ENCODE measurements at places on chromosomes 16 and 17.

- no peak for DNase-seq
Measured at GRCh38 chr17:67126983-67127382, 82.6 kb downstream of the CACNG1 start.

- no peak for DNase-seq
Measured at GRCh38 chr17:33233811-33234177, 59.3 kb downstream of the ASIC2 start.

- no peak for DNase-seq
Measured at GRCh38 chr16:28309811-28310311, 17.5 kb downstream of the SBK1 start.

GRCh38 chr17:35519439-35519838 lies 18.0 kb downstream of the SLFN12L start:
- no peak for DNase-seq

GRCh38 chr16:24318680-24319079 lies 62.5 kb downstream of the CACNG3 start:
- DNase-seq = no peak

DNA sequence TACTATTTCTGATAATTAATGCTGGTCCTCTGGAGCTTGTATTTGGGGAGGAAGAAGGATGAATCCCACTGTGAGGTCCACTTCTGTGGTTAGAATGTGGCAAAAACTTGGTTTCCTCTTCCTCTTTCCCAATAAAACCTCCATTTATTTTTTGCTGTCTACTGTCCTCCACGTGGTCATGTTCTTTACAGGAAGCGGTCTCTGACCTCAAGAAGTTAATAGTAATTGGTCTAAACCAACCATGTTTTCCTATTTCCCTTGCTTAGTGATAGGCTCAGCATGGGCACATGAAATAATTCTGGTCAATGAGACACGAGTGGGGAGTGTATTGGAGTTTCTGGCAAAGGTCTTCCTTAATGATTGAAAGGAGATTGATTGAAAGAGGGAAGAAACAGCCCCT lies 33.9 kb downstream of the CHP2 start:
- no peak for DNase-seq

DNA sequence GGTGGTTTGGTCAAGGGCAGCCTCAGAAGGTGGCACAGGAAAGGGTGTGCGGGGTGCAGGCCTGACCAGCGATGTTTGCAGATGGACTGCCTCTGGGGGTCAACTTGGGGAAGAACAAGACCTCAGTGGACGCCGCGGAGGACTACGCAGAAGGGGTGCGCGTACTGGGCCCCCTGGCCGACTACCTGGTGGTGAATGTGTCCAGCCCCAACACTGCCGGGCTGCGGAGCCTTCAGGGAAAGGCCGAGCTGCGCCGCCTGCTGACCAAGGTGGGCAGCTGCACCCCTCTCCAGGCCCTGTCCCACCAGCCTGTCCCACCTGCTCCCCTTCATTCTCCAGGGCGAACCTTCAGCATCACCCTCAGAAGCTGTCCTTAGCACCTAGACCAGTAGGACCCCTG lies 12.5 kb downstream of the DHODH start:
- no peak for DNase-seq

DNA sequence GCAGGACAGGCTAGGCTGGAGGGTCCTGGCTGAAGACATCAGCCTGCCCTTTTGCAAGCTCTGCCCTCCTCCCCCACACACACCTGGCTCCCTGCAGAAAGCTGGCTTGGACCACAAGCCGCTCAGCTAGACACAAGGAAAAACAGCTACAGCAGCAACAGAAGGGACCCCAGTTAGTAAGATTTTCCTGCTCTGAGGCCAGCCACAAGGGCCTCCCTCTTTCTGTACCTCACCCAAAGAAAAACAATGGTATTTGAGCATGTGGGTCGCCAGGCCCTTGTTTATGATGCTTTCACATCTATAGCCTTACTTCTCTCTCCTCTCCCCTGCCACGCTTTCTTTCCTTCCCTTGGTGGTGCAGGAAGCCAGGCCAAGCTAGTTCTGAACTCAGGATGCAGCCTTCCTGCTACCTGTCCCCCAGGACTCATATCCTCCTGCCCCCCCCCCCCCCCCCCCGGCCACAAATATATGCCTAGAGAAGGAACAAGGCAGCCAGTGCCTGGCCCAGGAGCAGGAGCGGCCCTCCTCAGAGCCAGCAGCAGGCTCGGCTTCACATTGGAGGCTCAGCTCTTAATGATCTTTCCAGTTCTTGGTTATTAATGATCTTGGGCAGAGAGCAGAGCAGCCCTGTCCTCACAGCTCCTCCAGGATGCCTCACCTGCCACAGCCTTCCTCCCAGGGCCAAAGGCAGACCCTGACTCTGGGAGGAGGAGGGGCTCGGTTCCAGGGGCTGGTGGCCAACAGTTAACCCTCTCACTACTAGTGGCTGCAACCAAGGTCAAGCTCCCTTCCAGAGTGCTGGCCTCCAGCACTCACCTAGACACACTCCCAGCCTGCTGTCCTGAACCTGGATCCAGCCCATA lies 19.5 kb downstream of the GRIN2C start:
- no peak for DNase-seq

DNA sequence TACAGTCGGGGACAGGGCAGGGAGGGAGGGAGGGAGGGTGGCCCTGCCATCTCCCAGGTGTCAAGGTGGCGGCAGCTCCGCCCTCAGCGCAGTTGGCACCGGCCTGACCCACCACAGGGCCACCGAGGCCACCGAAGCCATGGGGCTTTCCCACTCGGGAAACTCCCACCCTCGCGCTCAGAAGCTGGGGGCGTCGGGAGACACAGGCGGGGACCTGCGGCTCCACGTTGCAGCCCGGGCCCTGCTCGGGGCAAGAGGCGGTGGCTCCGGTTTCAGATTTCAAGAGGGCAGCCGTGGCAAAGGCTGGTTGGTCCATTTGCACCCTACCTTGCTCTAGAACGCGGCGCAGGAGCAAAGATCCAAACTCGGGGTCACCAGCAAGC lies 544 bp downstream of the CYB561 start:
- peak; percentile 83 for DNase-seq

DNA sequence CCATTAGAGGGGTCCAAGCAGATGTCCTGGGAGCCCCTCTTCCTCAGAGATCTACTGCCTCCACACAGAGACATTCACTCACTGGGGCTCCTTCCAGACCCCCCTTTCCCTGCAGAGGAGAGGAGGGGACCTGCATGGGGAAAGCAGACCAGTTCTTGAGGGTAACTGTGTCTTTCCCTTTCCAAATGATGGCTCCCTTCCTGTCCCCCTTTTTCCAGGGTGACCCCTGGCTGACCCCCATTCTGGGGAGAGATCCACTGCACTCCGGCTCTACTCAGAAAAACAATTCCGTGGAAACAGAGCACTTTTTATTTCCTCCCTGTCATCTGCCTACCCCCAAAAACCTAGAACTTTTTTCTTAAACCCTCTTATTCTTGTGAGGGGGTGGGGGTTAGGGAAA lies 6.4 kb downstream of the CACNA1G start:
- no peak for DNase-seq

DNA sequence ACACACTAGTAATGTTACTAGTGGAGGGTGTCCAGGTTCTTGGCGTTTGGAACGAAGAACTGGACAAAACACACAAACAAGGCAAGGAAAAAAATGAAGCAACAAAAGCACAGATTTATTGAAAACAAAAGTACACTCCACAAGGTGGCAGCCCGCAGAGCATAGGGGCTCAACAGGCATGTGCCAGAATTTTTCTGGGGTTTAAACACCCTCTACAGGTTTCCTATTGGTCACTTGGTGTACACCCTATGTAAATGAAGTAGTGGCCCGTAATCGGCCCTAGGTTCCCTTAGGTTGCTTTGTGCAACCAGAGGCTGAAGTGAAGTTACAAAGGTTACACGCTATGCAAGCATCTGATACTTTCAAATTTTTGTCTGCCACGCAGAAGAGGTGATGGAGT lies 8.1 kb downstream of the OR2C1 start:
- peak; percentile 37 for DNase-seq

GRCh38 chr16:30051518-30051917 lies 14.0 kb upstream of the ALDOA start:
- DNase-seq = no peak

DNA sequence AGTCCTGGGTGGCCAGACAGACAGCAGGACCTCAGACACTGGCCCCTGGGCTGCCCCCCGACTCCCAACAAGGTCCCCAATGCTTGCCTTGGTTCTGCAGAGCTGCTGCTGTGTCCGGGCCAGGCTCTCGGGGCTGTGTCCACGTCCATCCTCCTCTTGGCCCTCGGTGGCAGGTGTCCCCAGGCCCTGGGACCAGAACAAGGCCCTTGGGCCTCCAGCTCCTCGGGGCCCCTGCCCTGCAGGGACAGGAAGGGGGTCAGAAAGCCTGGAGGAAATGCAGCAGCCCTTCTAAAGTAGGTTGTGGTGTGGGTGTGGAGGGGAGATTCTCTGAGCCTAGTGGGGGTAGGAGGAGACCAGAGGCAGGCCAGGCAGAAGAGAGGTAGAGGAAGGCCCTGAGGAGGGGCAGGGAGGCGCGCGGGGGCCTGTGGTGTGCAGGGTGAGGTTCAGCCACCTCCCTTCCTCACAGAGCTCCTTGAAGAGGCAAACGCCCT lies 2.5 kb upstream of the AXIN1 start:
- DNase-seq = no peak

GRCh38 chr16:72985995-72986394 lies 61.9 kb downstream of the ZFHX3 start:
- no peak for DNase-seq

DNA sequence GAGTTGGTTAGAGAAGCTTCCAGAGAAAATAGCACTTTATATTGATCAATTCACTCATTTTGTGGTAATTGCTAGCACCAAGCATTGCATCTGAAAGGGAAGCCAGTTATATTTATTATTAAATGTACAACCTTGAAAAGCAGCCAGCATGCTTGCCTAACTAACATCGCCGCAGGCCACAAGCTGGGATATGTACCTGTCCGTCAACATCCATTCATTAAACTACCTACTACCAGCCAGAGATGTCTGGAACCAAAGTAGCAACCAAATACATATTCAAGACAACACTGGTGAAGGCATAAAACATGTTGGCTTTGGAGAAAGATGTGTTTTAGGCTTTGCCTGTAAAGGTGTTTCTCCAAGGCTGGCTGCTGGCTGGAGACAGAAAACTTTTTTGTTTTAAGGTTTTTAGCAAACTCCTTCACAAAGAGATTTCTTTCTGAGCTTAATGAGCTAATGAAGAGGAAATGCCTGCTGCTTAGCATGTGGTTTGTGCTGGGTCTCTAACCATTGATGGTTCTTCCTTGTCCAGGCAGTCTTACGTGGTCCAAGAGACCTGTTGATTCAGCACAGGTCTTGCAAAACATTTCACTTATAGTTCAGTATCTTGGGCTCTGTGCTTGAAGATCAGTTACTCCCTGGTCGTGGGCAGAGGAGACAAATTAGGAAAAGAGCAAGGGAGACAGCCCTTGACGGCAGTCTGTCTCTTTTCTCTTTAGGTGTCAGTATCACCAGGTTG lies 3.1 kb downstream of the ITPRIPL2 start:
- DNase-seq = peak; percentile 82

GRCh38 chr17:17560975-17561374 lies 30.5 kb downstream of the PEMT start:
- no peak for DNase-seq

DNA sequence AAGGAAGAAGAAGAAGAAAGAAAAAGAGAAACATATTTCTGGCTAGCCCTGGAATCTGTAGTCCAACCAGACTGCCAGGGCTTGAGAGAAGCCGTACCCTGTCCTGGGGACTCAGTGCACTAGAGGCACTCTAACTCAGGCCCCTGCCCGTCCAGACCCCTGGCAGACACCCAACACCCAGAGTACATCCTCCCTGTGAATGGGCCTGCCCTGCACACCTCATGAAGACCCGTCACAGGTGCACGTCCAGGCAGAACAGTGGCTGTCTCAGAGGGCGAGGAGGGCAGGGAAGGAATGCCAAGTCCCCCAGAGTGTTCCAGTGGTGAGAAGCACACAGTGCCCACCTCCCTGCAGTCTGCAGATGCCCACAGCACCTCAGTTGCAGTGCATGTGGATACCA lies 23.0 kb downstream of the MPG start:
- DNase-seq = no peak

GRCh38 chr17:64001763-64002529 lies 3.8 kb downstream of the PRR29 start:
- DNase-seq = no peak

GRCh38 chr17:71793518-71793917 lies 327.3 kb upstream of the SOX9 start:
- DNase-seq = no peak

- DNase-seq = no peak
Measured at GRCh38 chr17:40265337-40265736, 22.3 kb upstream of the CDC6 start.

DNA sequence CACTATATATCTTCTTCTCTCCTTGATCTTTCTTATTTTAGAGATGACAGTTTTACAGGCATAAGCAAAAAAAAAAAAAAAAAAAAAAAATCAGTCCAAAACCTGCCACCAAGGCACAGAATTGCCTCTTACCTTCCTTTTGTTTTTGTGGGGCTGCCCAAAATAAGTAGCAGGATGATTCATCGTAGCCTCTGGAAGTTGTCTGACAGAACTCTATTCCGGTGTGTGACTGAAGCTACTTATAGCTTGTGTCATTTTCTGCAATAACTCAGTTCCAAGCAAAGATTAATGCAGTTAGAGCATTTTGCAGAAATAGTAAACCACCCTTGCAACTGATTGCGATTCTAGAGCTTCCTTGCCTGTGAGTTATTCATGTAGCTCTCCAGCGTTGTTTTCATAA lies 186.8 kb downstream of the KIF2B start:
- no peak for DNase-seq

- no peak for DNase-seq
Measured at GRCh38 chr17:69733171-69734012, 318.9 kb downstream of the MAP2K6 start.

GRCh38 chr16:89001117-89002027 lies 24.4 kb upstream of the CBFA2T3 start:
- no peak for DNase-seq

DNA sequence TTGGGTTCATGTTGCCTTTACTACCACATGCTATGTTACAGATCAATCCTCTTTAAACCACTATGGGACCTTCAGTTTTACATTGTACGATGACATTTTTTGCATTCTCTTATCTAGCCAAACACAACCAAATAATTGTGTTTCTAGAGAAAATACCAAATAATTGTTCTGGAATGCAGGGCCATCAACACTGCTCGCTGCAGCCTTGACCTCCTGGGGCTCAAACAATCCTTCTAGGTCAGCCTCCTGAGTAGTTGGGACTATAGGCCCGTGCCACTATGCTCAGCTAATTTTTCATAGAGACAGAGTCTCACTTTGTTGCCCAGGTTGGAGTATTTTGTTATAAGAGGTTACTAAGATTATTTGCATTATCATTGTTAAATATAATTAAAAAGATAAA lies 237.5 kb upstream of the PMFBP1 start:
- no peak for DNase-seq

- DNase-seq = no peak
Measured at GRCh38 chr17:38926293-38927070, 1.1 kb downstream of the LASP1NB start.

- DNase-seq = no peak
Measured at GRCh38 chr16:75618780-75619179, 4.3 kb downstream of the ADAT1 start.

GRCh38 chr17:77209330-77209748 lies 68.6 kb downstream of the SEC14L1 start:
- DNase-seq = no peak

GRCh38 chr16:80792031-80792430 lies 12.4 kb downstream of the CDYL2 start:
- no peak for DNase-seq

- no peak for DNase-seq
Measured at GRCh38 chr17:78715000-78715771, 66.9 kb downstream of the CYTH1 start.

GRCh38 chr16:72469932-72470331 lies 298.0 kb upstream of the PMFBP1 start:
- no peak for DNase-seq

- DNase-seq = no peak
Measured at GRCh38 chr16:1946495-1947368, 3.7 kb upstream of the MSRB1 start.
